ENCODE measurements at places on chromosomes 12 and 14.

DNA sequence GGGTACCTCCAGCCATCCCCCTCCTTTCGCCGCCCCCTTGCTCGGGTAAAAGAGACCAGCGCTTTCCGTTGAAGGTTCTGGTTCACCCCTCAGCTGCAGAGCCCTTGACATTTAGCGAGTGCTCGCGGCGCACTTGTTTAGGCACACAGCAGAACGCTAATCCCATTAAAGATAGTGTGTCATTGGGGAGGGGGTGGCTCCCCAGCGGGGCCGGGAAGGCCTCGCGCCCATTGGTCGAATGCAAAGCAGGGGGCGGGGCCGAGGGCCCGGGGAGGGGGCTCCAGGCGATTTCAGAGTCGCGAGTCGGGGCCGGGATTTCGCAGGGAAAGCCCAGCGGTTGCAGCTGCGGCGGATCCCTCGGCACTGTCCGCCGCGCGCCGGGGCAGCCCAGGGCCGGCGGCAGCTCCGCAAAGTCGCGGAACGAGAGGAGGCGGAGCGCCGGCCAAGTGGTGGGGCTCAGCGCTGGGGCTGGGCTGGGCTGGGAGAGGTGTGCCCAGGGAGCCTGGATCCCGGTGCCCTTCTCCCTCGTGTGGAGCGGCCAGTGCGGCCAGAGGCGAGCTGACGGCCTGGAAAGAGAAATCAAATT lies 122.9 kb downstream of the TSPAN9 start:
- H3K4me3 ChIP-seq, result no peak overlapping the region
- peaks cover 15% of the 10 kb centered on the region for H3K27me3 ChIP-seq
- peaks cover 5% of the 10 kb centered on the region for H3K4me1 ChIP-seq
- no peak overlapping the region for H3K27ac ChIP-seq

- no peak for DNase-seq
- H3K4me3 ChIP-seq, result no peak overlapping the region
- no peak overlapping the region for H3K27ac ChIP-seq
- H3K4me1 ChIP-seq, result no peaks in the 10 kb centered on the region
Measured at GRCh38 chr12:124242529-124243065, 52.3 kb upstream of the RFLNA start.

DNA sequence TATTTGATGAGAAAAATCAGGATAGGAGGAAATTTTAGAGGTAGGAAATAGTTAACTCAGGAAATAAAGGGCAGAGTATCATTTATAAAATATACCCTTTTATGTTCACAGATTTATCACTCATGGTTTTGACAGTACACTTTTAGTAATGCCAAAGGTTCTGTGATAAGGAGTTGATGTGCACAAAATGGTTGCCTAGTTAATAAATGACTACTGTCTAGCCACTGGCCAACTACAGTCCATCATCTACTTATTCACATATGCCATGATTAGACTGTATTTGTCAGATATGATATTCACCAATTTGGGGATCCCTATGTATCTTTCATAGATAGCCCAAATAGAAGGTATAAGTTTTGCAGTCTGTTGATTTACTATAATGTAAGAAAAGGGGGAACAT lies 19.2 kb upstream of the GXYLT1 start:
- no peak overlapping the region for H3K4me3 ChIP-seq
- no peak overlapping the region for H3K27ac ChIP-seq
- H3K36me3 ChIP-seq, result peaks cover 22% of the 10 kb centered on the region
- no peaks in the 10 kb centered on the region for H3K27me3 ChIP-seq
- no peak for DNase-seq

DNA sequence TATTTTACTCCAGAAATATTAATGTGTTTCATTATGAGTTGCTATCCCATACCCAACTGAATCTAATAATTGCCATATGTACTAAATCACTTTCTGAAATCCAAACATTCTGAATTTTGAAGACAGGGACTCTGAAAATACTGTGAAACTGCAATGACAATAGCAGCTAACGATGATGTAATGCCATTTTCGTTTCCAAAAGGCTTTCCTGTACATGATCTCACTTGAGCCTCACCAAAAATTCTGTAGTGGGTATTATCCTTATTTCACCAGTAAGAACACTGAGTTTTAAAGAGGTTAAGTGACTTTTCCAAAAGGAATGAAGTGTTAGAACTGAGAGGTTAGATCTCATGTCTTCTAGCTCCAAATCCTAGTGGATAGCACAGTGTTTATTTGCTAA lies 133.3 kb downstream of the FLRT2 start:
- H3K27me3 ChIP-seq, result no peaks in the 10 kb centered on the region
- H3K4me1 ChIP-seq, result no peaks in the 10 kb centered on the region
- no peaks in the 10 kb centered on the region for H3K36me3 ChIP-seq
- DNase-seq, result no peak
- H3K4me3 ChIP-seq, result no peak overlapping the region
- H3K27ac ChIP-seq, result no peak overlapping the region

DNA sequence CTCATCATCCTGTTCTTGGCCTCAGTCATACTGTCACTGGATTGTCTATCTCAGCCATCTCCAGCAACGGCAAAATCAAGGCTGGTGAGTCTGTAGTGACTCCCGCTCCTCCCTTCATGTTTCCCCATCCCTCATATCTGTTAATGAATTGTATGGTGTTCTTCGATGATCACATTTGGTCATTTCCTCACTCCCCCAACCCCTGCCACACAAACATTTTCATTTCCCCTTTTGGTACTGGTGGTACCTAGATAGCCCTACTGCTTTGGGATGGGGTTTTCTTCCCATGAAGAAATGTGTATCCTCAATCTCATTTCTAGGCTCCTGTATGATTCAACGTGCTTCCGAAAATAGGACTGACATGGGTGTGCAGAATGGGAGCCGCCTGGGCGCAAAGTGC lies 2.7 kb upstream of the KLHL33 start:
- DNase-seq, result no peak
- no peaks in the 10 kb centered on the region for H3K27me3 ChIP-seq
- H3K4me3 ChIP-seq, result no peak overlapping the region

- no peaks in the 10 kb centered on the region for H3K36me3 ChIP-seq
- no peak for DNase-seq
- H3K27me3 ChIP-seq, result no peaks in the 10 kb centered on the region
- H3K4me1 ChIP-seq, result no peaks in the 10 kb centered on the region
Measured at GRCh38 chr12:48038085-48038484, 33.8 kb upstream of the COL2A1 start.

DNA sequence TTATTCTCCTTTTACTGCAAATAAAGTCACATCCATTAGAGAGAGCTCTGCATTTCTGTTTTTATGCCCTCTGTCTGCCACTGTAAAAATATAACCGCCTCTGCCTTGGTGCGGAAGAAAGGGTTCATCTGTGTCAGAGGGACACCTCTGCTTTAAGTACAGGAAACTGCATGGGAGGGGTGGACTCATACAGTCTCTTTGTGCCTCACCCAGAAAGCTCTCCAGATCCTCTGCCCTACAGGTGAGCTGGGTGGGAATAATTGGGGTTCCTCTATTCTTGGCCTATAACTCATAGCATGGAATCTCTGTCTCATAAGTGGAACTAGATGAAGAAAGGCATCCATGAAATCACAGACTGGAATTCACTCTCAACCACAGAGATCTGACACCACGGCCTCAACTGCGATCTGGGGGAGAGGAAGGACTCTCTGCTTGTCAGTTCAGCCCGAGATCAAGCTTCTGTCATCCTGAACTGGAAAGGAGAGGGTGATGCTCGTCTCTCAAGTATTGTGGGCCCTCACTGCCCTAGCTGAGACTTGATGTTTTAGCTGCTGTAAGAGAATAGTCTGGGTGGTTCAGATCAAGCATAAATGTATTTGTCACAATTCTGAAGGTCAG lies 702.3 kb downstream of the TMEM121 start:
- H3K4me1 ChIP-seq, result no peaks in the 10 kb centered on the region
- no peaks in the 10 kb centered on the region for H3K27me3 ChIP-seq
- H3K4me3 ChIP-seq, result no peak overlapping the region

DNA sequence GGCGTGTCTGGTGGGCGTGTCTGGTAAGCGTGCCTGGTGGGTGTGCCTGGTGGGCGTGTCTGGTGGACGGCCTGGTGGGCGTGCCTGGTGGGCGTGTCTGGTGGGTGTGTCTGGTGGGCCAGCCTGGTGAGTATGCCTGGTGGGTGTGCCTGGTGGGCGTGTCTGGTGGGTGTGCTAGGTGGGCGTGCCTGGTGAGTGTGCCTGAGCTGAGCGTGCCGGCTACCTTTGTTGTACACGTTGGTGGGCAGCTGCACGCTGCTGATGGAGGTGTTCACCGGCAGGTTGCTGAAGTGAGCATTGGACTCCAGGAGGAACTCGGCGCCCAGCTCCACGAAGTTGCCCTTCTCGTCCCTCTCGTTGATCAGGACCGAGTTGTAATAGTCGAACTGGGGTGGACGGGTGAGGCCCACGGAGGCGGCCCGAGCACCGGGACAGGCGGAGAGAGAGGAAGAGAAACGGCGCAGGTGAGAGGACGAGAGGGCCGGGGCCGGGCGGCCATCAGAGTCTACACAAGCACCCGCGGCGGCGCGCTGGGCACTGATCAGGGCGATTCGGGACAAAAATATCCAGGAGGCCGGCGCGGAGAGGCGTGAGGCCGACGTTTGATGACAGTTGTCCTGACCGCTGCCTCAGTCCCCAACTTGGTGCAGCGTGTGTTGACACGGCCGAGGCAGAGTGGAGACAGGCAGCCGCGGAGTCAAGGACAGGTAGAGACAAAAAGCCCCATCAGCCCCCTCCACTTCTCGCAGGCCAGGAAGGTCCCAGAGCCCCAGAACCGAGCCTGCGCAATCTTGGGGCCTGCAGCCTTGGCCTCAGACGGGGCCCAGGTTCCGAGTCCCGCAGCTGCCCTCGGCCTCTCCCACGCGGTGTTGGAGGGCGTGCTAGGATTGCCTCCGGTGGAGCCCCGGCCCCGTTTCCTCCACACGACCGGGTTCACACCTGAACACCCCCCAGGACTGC lies 10.5 kb downstream of the CACNA2D4 start:
- no peaks in the 10 kb centered on the region for H3K36me3 ChIP-seq
- H3K27me3 ChIP-seq, result peaks cover 4% of the 10 kb centered on the region
- peak; percentile 37 for DNase-seq
- peaks cover 9% of the 10 kb centered on the region for H3K4me1 ChIP-seq
- no peak overlapping the region for H3K4me3 ChIP-seq
- no peak overlapping the region for H3K27ac ChIP-seq

GRCh38 chr12:32270818-32271710 lies 128.3 kb upstream of the FGD4 start:
- H3K4me1 ChIP-seq, result peaks cover 10% of the 10 kb centered on the region
- no peak overlapping the region for H3K4me3 ChIP-seq
- no peak overlapping the region for H3K27ac ChIP-seq

DNA sequence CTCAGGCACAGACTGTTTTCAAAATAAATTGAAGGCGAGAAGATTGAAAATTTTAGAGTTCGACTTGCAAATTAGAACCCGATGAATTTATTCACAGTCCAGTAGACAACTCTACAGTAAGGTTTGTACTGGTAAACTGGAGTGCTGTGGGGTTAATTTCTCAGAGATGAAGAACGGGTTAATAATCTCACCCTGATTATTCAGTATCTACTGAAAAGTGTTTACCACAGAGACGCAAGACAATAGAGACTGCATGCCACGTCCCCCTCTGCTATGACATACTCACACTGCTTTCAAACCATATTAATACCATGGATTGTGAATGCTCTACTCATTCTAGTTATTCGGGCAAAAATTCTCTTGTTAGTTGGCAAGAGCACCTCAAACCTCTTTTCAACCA lies 36.1 kb downstream of the CFL2 start:
- no peaks in the 10 kb centered on the region for H3K36me3 ChIP-seq
- no peak overlapping the region for H3K4me3 ChIP-seq
- H3K4me1 ChIP-seq, result no peaks in the 10 kb centered on the region

DNA sequence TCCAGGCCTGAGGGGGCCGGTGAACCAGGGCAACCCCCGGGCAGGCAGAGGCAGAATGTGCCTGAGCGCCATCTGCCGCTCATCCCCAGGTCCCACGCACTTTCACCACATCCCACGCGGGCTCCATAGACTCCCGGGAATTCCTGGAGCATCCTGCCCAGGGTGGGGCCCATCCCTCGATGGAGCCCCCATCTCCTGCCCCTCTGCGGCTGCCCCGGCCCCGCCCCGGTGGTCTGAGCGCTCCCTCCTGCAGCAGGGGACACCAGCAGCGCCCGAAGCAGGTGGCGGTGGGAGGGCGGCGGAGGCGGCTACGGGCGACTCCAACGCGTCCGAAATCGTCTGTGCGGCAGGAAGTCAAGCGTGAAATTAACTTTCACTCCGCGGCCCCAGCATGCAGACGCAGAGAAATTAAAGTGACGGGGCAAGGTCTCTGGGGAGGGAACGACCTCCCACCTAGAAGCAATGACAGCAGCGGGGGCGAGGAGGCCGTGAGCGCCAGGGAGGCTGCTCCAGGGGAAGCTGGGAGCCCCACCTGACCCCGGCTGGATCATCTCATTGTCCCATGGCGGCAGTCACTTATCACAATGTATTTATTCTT lies 122.2 kb downstream of the NCOR2 start:
- no peak for DNase-seq
- H3K36me3 ChIP-seq, result peaks cover 43% of the 10 kb centered on the region
- no peaks in the 10 kb centered on the region for H3K27me3 ChIP-seq
- H3K27ac ChIP-seq, result no peak overlapping the region
- peaks cover 11% of the 10 kb centered on the region for H3K4me1 ChIP-seq

DNA sequence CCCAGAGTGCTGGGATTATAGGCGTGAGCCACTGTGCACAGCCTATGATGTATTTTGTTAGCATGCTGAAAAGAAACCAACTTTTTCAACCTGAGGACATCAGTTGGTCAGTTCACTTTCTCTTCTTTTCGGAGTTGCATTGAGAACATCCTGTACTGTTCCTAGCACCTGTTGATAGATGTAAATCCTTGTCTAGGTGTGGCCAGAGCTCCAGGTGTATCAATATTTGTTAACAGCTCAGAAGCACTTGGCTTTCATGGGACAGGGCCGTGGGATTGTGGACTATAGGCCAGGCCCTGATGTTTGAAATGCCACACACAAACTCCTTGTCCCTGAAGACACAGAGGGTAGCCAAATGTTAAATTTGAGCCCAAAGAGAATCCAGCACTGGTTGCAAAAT lies 14.9 kb downstream of the HCAR2 start:
- H3K4me1 ChIP-seq, result no peaks in the 10 kb centered on the region
- DNase-seq, result no peak
- no peaks in the 10 kb centered on the region for H3K36me3 ChIP-seq
- H3K27me3 ChIP-seq, result no peaks in the 10 kb centered on the region

- H3K36me3 ChIP-seq, result no peaks in the 10 kb centered on the region
- H3K27me3 ChIP-seq, result no peaks in the 10 kb centered on the region
- H3K4me1 ChIP-seq, result no peaks in the 10 kb centered on the region
- H3K4me3 ChIP-seq, result no peak overlapping the region
Measured at GRCh38 chr14:79721399-79722084, 489.8 kb downstream of the DIO2 start.

GRCh38 chr14:89936654-89937185 lies 17.8 kb downstream of the EFCAB11 start:
- no peaks in the 10 kb centered on the region for H3K27me3 ChIP-seq
- no peaks in the 10 kb centered on the region for H3K36me3 ChIP-seq
- no peak overlapping the region for H3K4me3 ChIP-seq
- DNase-seq, result no peak
- H3K27ac ChIP-seq, result no peak overlapping the region
- H3K4me1 ChIP-seq, result no peaks in the 10 kb centered on the region

All from natural killer cell (primary cell).